ENCODE measurements at places on chromosomes 11 and 22.
A peak's percentile ranks its signal among the peaks of the same experiment; 100 is the strongest.

GRCh38 chr11:98531576-98531975 is 489.2 kb upstream of the CNTN5 start:
- DNase-seq, result no peak

DNA sequence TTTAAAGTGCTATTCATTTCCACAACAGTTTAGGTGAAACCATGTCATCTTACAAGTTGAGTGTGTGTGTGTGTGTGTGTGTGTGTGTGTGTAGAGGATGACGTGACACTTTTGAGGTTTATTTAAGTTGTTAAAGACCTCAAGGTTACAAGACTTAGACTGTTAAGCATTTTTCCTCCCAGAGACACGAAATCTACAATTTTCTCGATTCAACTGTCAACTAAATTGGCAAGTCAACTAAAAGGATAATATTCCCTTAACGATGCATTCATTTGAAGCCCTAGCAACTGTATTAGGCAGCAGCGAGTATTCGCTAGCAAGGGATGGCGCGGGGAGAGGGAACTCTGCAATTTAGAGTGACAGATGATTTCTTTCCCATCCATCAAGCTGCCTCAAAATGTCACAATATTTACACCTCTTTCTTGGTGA is 17.6 kb upstream of the BDNF start:
- no peak for DNase-seq

GRCh38 chr22:50686794-50687193 is 14.2 kb downstream of the SHANK3 start:
- DNase-seq, result no peak

DNA sequence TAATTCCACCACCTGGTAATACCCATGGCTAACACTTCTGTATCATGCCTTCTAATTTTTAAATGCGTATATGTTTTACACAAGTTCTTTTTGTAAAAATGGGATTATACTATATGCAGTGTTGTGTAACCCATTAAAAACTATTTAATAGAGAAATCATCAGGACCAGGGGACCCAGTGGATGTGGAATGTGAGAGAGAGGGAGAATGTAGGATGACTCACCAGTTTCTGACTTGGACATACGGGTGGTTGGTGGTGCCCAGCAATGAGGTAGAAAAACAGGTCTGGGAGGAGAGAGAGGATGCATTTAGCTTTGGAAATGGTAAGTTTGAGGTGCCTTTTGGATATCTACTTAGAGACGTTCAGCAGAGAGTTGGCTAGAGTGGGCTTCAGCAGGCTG is 112.0 kb upstream of the TBCEL start:
- no peak for DNase-seq

GRCh38 chr22:17699696-17700340 is 61.3 kb downstream of the BCL2L13 start:
- DNase-seq, result no peak

DNA sequence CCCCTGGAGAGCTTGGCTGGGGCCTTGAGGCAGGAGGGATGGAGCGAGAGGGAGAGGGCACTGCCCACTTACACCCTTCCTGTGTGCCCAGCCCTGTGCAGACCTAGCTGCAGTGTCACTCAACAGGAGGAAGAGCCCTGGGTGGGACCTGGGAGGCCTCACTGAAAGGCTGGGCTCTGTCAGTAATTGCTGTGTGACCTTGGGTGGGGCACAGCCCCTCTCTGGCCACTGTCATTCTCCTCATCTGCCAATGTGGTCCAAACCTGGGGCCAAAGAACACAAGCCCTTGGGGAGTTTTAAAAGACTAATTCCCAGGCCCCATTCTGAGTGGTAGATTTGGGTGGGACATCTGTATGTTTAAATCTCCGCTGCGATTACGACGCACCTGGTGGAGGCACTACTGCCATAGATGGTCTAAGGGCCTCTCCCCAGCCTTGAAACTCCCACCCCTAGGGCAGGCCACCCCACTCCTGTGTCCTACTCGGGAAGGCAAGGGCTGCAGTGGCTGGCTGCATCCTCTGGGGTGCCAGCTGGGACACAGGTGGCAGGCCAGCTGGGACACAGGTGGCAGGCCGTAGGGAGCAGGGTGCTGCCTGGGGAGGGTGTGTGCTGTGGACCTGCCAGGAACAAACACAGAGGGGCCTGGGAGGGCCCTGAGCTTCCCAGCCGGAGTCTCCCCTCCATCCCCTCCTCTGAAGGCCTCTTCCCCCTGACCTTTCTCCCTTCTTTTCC is 12.3 kb upstream of the SOX10 start:
- DNase-seq, result no peak

DNA sequence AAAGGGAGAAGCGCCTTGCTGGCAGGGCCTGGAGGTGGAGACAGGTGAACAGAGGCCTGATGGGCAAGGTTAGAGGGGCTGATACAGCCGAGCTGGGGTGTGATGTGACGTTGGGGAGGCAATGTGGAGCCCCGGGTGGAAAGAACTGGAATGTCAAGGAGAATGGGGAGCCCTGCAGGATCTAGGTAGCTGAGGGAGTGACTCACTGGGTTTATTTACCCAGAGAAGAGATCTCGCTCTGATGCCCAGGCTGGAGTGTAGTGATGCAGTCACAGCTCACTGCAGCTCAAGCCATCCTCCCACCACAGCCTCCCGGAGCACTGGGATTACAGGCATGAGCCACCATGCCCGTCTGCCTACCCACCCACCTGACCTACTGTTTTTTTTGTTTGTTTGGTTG is 1.9 kb upstream of the CYB5R3 start:
- no peak for DNase-seq

DNA sequence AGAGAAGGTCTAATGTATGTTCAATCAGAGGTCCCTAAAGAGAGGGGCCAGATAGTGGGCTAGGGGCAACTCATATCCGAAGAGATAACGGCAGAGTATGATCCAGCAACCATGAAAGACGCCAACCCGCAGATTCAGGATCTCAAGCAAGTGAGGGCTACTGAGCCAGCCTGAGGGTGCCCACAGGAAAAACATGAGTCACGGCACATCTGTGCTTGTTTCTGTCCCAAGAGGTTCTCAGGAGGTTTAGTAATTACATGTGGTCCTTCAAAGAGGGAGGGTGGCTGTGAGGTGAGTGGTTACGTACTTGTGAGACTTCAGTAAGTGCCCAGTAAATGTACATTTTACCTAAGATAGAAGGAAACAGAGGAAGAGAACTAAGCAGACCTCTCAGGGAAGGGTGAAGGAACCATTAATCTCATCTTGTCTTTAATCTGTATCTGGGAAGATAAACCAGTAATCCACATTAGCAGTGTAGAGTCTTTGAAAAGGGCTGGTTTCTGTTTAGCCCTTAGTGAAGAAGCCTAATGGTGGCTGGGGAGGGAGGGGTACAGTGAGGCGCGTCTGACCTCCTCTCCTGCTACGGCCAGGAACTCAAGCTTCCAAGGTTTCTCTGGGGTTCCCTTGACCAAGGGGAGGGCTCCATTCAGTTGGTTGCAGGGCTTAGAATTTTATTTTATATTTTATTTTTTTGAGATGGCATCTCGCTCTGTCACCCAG is 10.2 kb downstream of the SIRT3 start:
- DNase-seq, result no peak

- DNase-seq, result no peak
Measured at GRCh38 chr11:36488096-36488495, 22.0 kb downstream of the TRAF6 start.

GRCh38 chr11:207863-208180 is 314 bp downstream of the RIC8A start:
- peak; percentile 38 for DNase-seq

- no peak for DNase-seq
Measured at GRCh38 chr11:100929377-100929776, 200.2 kb downstream of the PGR start.

DNA sequence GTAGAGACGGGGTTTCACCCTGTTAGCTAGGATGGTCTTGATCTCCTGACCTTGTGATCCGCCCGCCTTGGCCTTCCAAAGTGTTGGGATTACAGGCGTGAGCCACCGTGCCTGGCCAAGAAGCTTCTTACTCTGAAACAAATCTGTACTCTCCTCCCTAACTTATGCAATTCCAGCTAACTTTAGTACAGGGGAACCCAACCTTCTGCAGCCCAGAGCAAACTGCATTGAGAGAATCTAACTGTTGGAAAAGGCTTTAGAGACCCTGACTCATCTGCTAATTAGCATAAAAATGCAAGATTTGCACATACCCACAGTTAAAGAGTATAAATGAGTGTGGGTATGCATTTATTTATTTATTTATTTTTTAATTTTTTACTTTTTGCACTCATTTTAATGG is 64.8 kb downstream of the APOL5 start:
- no peak for DNase-seq

DNA sequence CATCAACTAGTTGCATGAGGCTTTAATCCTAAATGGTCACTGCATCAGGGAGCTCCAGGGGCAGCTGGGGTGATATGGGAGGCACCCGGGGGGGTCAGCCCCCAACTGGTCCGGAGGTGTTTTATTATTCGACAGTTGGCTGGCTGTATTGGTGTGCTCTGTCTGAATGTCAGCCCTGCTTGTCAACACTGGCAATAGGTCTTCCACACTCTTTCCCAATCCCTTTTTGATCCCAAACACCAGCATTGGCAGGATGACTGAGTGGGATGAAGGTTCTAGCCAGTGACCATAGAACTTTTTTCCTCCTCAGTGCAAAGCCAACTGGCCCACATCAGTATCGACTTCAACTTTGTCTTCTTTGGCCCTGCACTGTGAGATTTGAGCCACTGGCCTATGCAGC is 8.9 kb upstream of the LDLRAD3 start:
- DNase-seq, result no peak

DNA sequence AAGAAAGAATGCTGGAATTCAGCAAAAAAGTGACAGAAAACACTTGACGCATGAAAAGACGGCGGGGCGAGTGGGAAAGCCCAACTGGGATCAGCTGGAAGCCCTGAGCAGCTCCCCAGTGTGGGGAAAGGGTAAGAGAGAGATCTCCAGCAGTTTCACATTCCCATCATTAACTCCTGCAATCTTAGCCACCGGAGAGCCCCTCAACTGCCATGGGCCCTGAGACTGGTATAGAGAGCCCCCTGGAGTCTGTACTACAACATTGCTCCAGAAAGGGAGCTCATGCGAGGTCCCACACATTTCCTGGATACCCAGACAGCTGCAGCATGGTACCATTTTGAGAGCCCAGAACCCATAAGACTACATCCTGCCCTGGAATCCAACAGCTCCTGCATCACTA is 31.1 kb downstream of the MRGPRX4 start:
- peak; percentile 33 for DNase-seq

- DNase-seq, result no peak
Measured at GRCh38 chr11:120063686-120064340, 74.1 kb downstream of the TRIM29 start.

- DNase-seq, result peak; percentile 67
Measured at GRCh38 chr11:43282607-43283440, 29.0 kb upstream of the API5 start.

DNA sequence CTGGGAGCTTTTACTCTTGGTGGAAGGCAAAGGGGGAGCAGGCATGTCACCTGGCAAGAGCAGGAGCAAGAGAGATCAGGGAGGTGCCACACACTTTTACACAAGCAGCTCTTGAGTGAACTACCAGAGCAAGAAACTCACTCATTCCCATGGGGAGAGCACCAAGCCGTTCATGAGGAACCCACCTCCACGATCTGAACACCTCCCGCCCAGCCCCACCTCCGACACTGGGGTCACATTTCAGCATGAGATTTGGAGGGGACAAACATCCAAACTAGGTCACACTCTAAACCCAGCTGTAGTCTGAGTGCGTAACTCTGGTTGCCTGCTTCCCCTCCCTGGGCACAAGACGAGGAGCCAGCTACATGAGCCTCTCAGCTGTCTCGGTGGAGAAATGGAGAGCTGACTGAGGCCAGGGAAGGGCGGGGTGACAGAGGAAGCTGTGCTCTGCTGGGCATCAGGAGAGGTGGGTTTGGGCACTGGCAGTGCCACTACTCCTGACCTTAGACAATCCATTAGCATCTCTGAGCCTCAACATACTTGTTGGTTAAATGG is 134.6 kb downstream of the PKNOX2 start:
- no peak for DNase-seq

GRCh38 chr11:47331454-47332302 is 20.8 kb downstream of the MYBPC3 start:
- DNase-seq, result no peak

DNA sequence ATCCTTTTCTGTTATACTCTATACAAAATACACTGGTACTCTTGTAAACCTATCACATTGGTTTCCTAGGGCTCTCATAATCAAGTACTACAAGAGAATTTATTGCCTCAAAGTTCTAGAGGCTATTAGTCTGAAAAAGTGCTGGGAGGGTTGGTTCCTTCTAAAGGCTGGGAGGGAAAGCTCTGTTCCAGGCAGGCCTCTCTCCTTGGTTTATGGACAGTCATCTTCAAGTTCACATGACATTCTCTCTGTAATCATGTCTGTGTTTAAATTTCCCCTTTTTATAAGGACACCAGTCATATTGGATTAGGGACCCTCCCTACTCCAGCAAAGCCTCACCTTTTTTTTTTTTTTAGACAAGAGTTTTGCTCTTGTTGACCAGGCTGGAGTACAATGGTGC is 9.1 kb downstream of the SLC36A4 start:
- no peak for DNase-seq

- DNase-seq, result no peak
Measured at GRCh38 chr11:64647019-64647779, 56.2 kb downstream of the SLC22A12 start.

GRCh38 chr11:35524780-35525179 is 636 bp downstream of the PAMR1 start:
- DNase-seq, result no peak

- DNase-seq, result no peak
Measured at GRCh38 chr11:16395601-16396000, 39.3 kb upstream of the SOX6 start.

DNA sequence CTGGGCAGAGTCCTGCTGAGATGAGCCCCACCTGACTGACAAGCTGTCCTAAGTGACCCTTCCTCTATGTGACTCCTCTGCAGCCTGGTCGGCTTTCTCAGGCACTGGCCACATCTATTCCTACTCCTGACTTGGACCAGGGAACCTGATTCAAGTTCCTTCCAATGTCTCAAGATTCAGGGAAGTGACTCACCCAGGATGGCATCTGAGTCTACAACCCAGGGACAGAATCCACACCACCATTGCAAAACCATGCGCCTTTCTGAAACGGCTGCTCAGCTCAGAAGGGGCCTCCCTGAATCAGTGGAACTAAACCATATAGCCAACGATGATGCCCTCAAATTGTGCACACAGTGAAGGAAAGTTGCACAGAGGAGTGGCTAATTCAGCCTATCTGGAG is 63.9 kb upstream of the CSNK2A3 start:
- no peak for DNase-seq

- DNase-seq, result no peak
Measured at GRCh38 chr11:125272821-125273220, 108.3 kb downstream of the PKNOX2 start.
